ENCODE measurements at places on chromosomes 1 and 21. TPM values are rescaled to one million over a fixed set of nuclear protein-coding genes. Genes with fewer than 3 reads are reported as not detected.

- H3K27ac ChIP-seq: no peak overlapping the region
- H3K4me1 ChIP-seq: no peaks in the 10 kb centered on the region
- no peak for DNase-seq
- H3K27me3 ChIP-seq: no peaks in the 10 kb centered on the region
- H3K36me3 ChIP-seq: no peaks in the 10 kb centered on the region
Observed at GRCh38 chr1:55329091-55329490, 113.9 kb upstream of the USP24 start.

- no peaks in the 10 kb centered on the region for H3K36me3 ChIP-seq
- DNase-seq: no peak
- H3K4me3 ChIP-seq: no peak overlapping the region
- no peak overlapping the region for H3K27ac ChIP-seq
- H3K4me1 ChIP-seq: no peaks in the 10 kb centered on the region
Observed at GRCh38 chr1:160486453-160486852, 36.6 kb downstream of the SLAMF6 start.

GRCh38 chr1:1470626-1471388 lies 758 bp upstream of the ATAD3B start:
- H3K36me3 ChIP-seq: no peaks in the 10 kb centered on the region
- H3K27me3 ChIP-seq: no peaks in the 10 kb centered on the region
- H3K4me3 ChIP-seq: peak overlapping the region; percentile 77
- peak overlapping the region; percentile 88 for H3K27ac ChIP-seq

DNA sequence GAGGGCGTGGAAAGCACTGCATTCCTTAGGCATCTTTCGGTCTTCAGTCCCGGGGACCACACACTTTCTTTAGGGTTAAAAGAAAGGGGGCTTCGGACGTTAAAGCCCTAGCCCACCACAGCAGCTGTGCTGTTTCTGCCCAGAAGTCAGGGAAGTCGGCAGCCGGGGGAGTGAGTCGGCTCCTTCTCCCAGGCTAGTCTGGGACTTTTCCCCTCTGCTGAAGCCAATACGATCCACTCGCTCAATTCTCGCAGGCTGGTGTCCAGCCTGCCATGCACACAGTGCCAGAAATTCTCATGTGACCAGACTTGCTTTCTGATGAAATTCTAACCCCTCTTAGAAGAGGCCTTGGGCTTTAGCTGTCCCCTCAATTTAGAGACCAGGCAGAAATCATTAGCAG lies 67.7 kb downstream of the BCAR3 start:
- H3K27me3 ChIP-seq: no peaks in the 10 kb centered on the region
- peak overlapping the region; percentile 38 for H3K4me3 ChIP-seq
- no peak for DNase-seq
- H3K36me3 ChIP-seq: no peaks in the 10 kb centered on the region
- peaks cover 65% of the 10 kb centered on the region for H3K4me1 ChIP-seq

DNA sequence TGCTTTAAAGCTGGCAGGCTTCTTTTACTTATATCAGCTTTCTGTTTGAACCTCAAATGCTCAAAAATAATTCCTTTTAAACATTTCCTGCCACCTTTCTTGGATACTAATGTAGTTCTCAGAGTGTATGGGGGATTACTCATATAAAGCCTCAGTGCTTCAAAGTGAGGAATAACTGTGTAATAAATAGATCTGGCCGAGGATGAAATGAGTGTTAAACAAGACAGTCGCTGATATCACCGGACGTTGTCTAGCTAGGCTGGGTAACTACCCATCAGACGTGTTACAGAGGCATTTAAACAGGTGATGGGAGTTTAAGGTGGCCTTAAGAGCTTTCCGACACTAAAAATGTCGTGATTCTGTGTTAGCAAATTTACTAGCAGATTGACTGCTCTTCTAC lies 53.1 kb downstream of the VANGL2 start:
- H3K36me3 ChIP-seq: no peaks in the 10 kb centered on the region
- DNase-seq: no peak
- H3K4me3 ChIP-seq: no peak overlapping the region

- H3K36me3 ChIP-seq: no peaks in the 10 kb centered on the region
- H3K4me1 ChIP-seq: no peaks in the 10 kb centered on the region
Observed at GRCh38 chr1:4510276-4510691, 144.1 kb upstream of the AJAP1 start.

DNA sequence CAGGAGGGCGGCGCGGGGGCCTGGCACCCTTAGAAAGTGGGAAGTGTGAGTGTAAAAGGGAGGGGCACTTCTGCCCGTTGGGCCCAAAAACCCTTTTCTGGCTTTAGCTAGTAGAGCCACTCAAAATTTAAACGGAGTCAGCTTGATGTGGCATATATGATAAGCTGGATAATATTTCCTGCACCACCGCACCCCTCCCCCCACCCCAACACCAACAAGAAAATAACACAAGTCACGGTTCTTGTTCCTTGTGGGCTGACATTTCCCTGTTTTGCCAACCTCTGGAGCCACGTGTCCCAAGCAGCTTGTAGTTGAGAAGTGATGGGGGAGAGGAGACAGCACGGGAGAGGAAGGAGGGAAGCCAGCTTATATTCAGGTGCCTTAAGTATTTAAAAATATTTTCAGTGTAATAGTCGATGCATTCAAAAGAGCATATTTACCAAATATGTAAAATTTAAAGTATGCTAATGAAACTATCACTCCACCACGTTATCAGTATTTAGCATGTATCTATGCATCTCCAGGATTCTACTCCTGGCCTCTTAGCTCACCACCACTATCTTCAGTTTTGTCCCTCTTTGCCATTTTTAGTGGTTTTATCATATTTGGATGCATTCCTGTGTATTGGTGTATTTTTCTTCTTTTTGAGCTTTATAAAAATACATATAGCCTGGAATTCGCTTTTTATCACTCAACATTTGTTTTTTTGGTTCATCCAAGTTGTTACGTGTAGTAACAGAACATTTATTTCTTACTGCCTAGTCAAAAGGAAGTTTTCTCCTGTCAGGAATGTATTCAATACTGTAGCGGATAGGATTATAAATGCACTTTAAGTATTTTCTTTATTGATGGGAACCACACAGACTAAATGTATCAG lies 773 bp upstream of the DDX59 start:
- H3K27me3 ChIP-seq: no peaks in the 10 kb centered on the region
- peak overlapping the region; percentile 75 for H3K4me3 ChIP-seq
- peak overlapping the region; percentile 100 for H3K27ac ChIP-seq
- H3K4me1 ChIP-seq: peaks cover 14% of the 10 kb centered on the region
- H3K36me3 ChIP-seq: no peaks in the 10 kb centered on the region

DNA sequence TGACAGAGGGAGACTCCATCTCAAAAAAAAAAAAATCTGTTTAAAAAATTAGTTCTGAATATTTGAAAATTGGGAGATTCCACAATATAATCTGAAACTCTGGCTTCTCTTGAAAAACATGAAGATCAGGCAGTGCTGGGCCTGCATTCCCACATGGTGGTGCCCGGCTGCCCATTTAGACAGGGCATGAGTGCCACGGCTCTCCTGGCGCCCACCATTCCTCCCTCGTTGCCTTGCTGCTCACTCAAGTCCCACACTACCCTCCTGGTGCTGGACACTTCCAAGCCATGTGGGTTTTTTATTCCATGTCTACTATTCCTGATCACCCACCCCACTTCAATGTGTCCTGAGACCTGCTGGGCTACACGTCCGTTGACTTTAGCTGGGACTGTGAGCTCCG lies 10.8 kb upstream of the MYOM3 start:
- DNase-seq: no peak
- no peaks in the 10 kb centered on the region for H3K27me3 ChIP-seq
- no peak overlapping the region for H3K27ac ChIP-seq
- H3K36me3 ChIP-seq: no peaks in the 10 kb centered on the region

- DNase-seq: no peak
- H3K4me1 ChIP-seq: peaks cover 36% of the 10 kb centered on the region
- H3K4me3 ChIP-seq: no peak overlapping the region
Observed at GRCh38 chr21:34800797-34801518, 132.2 kb downstream of the CLIC6 start.

DNA sequence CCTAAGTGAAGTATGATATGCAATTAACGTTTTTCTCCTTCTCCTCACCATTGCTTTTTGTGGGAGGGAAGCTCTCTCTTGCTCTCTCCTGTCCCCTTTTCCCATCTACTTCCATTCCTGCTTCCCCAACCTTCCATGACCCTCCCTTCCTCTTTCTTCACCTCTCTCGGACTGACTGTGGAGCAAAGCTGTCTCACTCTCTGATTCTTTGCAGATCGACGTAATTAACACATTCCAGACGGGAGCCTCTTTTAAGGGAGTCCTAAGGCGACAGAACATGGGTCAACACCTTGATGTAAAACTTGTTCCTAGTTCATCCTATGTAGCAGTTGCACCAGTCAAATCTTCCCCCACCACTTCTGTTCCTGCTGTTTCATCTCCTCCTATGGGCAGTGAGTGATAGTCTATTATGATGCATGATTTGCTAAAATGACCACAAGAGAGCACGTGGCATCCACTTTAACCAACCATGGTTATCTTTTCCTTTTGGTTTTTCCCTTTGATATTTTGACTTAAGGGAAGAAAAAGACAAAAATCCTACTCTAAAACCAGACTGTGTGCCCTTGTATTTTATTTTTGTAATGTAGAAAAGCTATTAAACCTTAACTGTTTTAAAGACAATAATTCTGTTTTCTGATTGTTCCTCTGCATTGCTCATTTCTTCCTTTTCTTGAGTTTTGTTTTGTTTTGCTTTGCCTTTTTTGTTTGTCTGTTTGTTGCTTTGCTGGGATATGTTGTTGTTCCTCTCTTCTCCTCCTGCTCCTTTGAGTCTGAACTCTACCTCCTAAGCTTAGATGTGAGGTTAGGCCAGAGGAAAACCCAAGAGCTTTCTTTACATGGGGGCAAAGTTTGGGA lies 31.7 kb upstream of the LAX1 start:
- no peaks in the 10 kb centered on the region for H3K27me3 ChIP-seq
- no peaks in the 10 kb centered on the region for H3K4me1 ChIP-seq
- H3K36me3 ChIP-seq: no peaks in the 10 kb centered on the region
- no peak overlapping the region for H3K27ac ChIP-seq

DNA sequence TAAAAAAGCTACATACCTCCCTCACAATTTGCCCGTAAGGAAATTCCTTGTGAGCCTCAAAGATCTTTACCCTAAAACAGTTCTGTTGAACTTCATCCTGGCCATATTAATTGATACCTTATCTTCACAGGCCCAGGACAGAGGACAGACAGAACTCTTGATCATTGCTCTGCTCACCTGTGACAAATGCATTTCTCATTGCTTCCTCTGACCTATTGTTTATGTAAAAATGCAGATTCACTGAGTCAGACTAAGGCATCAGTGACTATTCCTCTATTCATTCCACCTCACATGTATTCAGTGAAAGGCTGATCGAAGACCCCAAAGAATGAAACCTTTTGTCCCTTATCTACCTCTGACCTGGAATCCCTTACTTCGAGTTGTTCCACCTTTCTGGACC lies 61.0 kb downstream of the BACH1 start:
- H3K27ac ChIP-seq: no peak overlapping the region
- no peak overlapping the region for H3K4me3 ChIP-seq
- H3K27me3 ChIP-seq: no peaks in the 10 kb centered on the region
- H3K36me3 ChIP-seq: no peaks in the 10 kb centered on the region

DNA sequence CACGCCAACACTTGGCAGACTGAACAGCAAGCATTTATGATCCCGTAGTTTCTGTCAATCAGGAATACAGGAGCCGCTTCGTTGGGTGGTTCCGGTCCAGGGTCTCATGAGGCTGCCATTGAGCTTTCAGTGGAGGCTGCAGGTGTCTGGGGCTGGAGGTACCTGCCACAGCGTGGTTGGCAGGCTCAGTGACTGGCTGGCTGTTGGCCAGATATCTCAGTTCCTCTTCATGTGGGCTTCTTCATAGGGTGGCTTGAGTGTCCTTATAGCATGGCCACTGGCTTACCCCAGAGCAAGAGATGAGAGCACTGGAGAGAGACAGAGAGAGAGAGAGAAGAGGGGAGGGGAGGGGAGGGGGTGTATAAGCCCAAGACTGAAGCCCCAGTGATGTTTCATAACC lies 29.3 kb downstream of the PIK3CD start:
- no peak overlapping the region for H3K4me3 ChIP-seq
- no peak for DNase-seq
- H3K36me3 ChIP-seq: no peaks in the 10 kb centered on the region
- peaks cover under 1% of the 10 kb centered on the region for H3K27me3 ChIP-seq

SLC45A3 gene
- total RNA-seq: 20.2 TPM

WNT3A gene
- not detected for total RNA-seq

KIF21B gene
- 3.2 TPM for total RNA-seq

LCE6A gene
- not detected for total RNA-seq

SERPINC1 gene
- not detected for total RNA-seq

Measured in transverse colon (tissue), 4 donors.